ENCODE measurements at places on chromosomes 13 and 19. TPM values are rescaled to one million over a fixed set of nuclear protein-coding genes. Genes with fewer than 3 reads are reported as not detected.

DNA sequence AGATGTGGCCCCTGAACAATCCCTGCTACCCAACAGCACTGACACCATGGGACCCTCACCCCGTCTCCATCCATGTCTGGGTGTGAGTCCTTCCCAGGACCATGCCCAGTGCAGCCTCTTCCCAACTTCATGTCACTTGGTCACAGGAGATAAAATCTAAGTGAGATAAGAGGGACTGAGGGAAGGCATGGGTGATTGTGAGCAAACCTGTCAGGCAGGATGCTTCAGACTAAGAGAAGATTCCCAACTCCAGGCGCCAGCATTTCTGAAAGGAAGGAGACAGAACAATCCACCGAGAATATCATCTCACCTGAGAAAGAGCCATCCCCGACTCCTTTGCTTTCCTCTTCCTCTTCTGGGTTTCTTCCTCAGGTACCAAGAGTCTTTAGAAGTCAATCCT lies 7.5 kb downstream of the ZNF320 start:
- H3K4me1 ChIP-seq: no peaks in the 10 kb centered on the region
- no peak for DNase-seq
- no peaks in the 10 kb centered on the region for H3K27me3 ChIP-seq
- no peak overlapping the region for H3K27ac ChIP-seq
- peaks cover 18% of the 10 kb centered on the region for H3K36me3 ChIP-seq
- no peak overlapping the region for H3K4me3 ChIP-seq

- no peak for DNase-seq
- H3K27me3 ChIP-seq: no peaks in the 10 kb centered on the region
- no peak overlapping the region for H3K4me3 ChIP-seq
- no peak overlapping the region for H3K27ac ChIP-seq
- no peaks in the 10 kb centered on the region for H3K4me1 ChIP-seq
These were observed 165.8 kb downstream of the DCLK1 start for GRCh38 chr13:35965226-35965927.

GRCh38 chr13:114143806-114144605 lies 11.6 kb upstream of the RASA3 start:
- DNase-seq: no peak
- H3K4me1 ChIP-seq: peaks cover 4% of the 10 kb centered on the region
- no peak overlapping the region for H3K27ac ChIP-seq
- no peak overlapping the region for H3K4me3 ChIP-seq
- no peaks in the 10 kb centered on the region for H3K27me3 ChIP-seq

Gene GJA3
- not detected for polyA plus RNA-seq

DNA sequence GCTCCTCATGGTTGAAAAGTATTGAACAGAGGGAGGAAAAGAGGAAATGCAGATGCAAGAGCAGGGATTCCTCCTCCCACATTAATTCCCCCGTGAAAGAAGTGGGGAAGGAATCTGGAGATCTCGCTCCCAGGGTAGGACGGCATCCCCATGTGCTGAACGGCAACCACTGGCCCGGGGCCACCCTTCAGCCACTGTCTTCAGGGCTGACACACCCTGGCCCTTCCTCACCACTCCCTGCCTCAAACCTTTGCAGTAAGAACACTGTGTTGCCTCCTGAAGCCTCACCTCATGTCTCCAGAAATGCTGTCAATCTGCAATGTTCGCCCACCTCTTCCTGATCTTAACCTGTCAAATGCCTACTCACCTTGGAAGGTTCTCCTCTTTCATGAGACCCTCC lies 10.9 kb upstream of the DOCK9 start:
- H3K4me1 ChIP-seq: no peaks in the 10 kb centered on the region
- no peaks in the 10 kb centered on the region for H3K36me3 ChIP-seq
- DNase-seq: no peak
- H3K4me3 ChIP-seq: no peak overlapping the region
- no peak overlapping the region for H3K27ac ChIP-seq

- DNase-seq: no peak
- H3K27ac ChIP-seq: no peak overlapping the region
- no peaks in the 10 kb centered on the region for H3K27me3 ChIP-seq
- no peak overlapping the region for H3K4me3 ChIP-seq
- no peaks in the 10 kb centered on the region for H3K36me3 ChIP-seq
These were observed 511.3 kb downstream of the MYO16 start for GRCh38 chr13:109140479-109141349.

DNA sequence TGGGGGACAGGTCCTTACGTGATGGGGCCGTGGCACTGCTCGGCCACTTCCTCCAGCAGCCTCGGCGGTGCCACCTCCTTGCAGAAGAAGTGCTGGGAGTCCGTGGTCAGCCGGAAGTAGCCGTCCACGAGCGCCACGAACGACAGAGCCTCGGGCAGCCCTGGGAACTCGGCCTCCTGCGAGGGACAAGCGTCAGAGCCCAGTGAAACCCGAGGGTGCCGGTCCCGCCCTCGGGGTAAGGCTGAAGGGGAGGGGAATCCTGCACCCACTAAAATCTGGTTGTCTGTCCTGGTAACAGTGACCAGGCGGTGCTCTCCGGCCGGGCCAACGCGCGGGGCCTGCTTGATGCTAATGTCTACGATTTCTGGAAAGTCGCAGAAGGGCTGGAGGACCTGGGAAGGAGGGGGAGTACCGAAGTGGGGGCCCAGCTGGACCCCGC lies 6.4 kb downstream of the JAK3 start:
- peaks cover 23% of the 10 kb centered on the region for H3K27me3 ChIP-seq
- H3K27ac ChIP-seq: no peak overlapping the region
- no peak overlapping the region for H3K4me3 ChIP-seq
- peaks cover 35% of the 10 kb centered on the region for H3K36me3 ChIP-seq
- no peaks in the 10 kb centered on the region for H3K4me1 ChIP-seq

Gene KIR2DL1
- polyA plus RNA-seq: not detected

DNA sequence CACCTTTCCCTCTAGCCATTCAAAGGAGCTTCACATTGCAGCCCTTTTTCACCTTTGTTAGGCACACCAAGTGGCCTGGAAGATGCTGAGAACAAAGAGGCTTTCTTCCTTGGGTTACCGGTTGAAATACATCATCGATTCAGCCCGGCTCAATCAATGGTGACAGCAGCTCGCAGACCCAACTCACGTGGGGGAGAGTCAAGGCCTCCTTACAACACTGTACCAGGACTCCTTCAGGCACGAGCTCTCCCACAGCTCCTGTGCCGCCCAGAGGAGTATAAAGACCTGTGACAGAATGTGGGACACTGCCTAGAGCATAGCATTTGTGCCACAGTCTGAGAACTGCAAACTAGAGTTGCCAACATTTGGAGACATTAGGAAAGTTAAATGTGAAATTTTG lies 3.9 kb upstream of the LRRC63 start:
- no peak overlapping the region for H3K4me3 ChIP-seq
- no peaks in the 10 kb centered on the region for H3K36me3 ChIP-seq
- no peak overlapping the region for H3K27ac ChIP-seq
- no peaks in the 10 kb centered on the region for H3K4me1 ChIP-seq
- no peak for DNase-seq

GRCh38 chr19:13154241-13154778 lies 4.1 kb downstream of the IER2 start:
- peak; percentile 85 for DNase-seq
- peak overlapping the region; percentile 99 for H3K27ac ChIP-seq
- H3K4me1 ChIP-seq: peaks cover 13% of the 10 kb centered on the region

- no peak overlapping the region for H3K4me3 ChIP-seq
- no peak overlapping the region for H3K27ac ChIP-seq
- no peak for DNase-seq
- no peaks in the 10 kb centered on the region for H3K36me3 ChIP-seq
- no peaks in the 10 kb centered on the region for H3K4me1 ChIP-seq
- no peaks in the 10 kb centered on the region for H3K27me3 ChIP-seq
These were observed 533.0 kb downstream of the MYO16 start for GRCh38 chr13:109162248-109163036.

GRCh38 chr13:87941226-87941625 lies 270.1 kb downstream of the SLITRK5 start:
- H3K4me1 ChIP-seq: no peaks in the 10 kb centered on the region
- no peak overlapping the region for H3K4me3 ChIP-seq
- no peaks in the 10 kb centered on the region for H3K36me3 ChIP-seq
- no peak overlapping the region for H3K27ac ChIP-seq
- no peaks in the 10 kb centered on the region for H3K27me3 ChIP-seq

DNA sequence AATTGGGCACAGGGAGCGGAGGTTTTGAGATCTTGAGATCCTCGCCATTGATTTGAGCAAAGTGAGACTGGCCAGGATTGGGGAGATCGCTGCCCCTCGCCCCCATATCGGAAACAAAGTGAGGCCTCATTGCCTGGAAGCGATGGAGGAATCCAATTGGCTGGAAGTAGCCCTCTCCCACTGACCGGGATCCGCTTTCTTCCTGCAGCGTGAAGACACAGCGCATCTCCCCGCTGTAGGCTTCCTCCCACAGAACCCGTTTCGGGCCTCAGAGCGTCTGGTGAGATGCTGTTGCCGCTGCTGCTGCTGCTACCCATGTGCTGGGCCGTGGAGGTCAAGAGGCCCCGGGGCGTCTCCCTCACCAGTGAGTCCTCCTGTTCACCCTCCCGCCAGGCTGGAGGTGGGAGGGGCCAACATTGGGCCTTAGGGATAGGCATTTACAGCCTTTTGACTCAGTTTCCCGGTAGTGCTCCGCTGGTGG lies 438 bp downstream of the PRKCSH start:
- H3K27me3 ChIP-seq: no peaks in the 10 kb centered on the region
- DNase-seq: peak; percentile 39

- no peak overlapping the region for H3K4me3 ChIP-seq
- H3K27me3 ChIP-seq: no peaks in the 10 kb centered on the region
- H3K4me1 ChIP-seq: peaks cover 6% of the 10 kb centered on the region
- peak overlapping the region; percentile 96 for H3K27ac ChIP-seq
- DNase-seq: no peak
These were observed 6.3 kb downstream of the MIDN start for GRCh38 chr19:1254530-1255185.

Gene CLEC17A
- not detected for polyA plus RNA-seq

Gene CEACAM5
- 2.7 TPM for polyA plus RNA-seq
